Activated naive CD4-positive, alpha-beta T cell (primary cell): ENCODE measurements at places on chromosomes 4 and X.

DNA sequence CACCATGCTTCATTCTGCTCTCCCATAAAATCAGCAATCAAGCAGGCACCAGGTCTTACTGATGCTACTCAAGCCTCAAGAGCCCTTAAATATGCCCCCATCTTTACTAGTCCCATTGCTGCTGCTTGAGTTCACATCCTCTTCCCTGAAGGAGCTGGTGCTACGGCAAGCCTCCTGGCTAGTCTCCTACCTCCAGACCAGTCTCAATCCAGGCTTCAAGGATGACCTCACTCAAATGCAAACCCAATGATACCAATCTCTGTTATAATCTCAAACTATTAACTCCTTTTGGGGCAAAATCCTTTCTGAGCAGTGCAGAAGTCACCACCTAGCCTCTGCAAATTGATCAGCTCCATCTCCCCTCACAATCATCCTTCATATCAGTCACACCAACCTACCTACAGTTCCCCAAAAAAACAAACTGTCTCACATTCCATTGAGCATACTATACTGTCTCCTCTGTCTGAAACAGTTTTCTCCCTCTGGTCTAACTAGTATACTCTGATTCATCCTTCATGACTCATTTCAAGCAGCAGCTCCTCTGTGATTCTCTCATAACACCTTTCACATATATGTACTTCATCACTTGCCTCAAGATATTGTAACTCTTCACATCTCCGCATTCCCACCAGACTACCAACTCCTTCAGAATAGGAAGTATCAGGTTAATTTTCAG, 30.0 kb downstream of the PAPSS1 start:
- DNase-seq = no peak

DNA sequence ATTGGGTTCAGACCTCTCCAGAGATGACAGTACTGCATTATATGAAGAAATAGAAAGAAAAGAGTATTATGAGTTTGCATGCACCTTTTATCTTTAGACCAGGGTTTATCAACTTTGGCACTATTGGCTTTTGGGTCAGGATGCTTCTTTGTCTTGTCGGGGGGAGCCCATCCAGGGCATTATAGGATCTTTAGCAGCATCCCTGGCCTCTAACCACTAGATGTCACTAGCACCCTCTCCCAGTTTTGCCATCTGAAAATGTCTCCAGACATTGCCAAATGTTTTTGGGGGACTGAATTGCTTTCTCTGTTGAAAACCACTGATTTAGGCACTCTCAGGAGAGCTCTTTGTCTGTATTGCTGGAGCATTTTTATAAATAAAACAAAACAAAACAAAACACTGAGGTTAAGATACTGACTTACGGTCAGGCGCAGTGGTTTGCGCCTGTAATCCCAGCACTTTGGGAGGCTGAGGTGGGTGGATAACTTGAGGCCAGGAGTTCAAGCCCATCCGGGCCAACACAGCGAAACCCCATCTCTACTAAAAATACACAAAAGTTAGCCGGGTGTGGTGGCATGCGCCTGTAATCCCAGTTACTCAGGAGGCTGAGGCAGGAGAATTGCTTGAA, 23.6 kb downstream of the CA5B start:
- DNase-seq = no peak

DNA sequence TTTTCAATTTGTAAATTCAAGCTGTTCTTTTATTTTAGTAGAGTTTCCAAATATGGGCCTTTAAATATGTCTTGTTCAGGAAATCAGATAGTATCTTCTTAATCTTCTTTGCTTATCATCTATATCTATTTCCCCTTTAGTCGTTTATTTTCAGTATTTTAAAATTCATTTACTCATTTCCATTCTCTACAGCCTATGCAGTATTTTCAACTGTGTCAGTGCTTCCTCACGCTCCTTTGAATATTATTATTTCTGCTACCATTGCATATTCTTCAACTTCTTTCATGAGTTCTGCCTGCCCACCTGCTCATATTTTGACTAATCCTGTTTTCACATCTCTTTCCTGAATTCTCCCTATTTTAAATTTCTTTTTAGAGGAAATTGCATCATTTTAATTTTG, 185.4 kb downstream of the DKK2 start:
- no peak for DNase-seq

DNA sequence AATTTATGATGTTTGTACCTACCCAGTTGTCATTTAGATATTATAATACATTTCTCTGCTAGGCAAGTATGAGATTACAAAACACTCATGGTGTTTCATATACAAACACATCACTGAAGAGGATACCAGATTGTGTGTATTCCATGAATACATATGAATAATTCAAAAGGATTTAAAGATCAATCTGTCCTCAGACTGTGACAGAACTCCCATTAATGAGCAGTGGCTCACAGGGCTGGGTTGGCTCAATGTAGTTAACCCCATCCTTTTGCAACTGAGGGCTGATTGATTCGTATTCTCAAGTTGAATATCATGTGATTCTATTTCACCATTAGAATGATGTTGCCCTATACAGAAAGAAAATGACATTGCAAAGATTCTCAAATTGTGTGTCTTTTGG, 79.6 kb upstream of the SPANXN2 start:
- DNase-seq = no peak

DNA sequence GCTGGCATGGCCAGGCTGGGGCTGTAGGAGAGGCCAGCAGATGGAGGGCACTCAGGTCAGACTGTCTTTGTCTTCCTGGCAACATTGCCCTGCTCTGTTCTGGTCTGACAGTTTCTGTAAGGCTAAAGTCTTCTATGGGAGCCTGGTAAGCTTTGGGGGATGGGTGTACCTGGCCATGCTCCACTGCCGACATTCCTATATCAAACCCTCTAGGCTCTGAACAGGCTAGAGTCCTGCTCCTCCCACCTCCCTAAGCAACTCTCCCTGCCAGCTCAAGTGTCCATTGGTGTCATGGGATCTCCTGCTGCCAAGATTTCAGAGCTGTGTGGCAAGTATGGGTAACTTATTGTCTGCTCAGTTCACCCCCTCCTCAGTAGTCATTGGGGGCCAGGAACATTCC, 163.5 kb upstream of the UGT8 start:
- DNase-seq = no peak

DNA sequence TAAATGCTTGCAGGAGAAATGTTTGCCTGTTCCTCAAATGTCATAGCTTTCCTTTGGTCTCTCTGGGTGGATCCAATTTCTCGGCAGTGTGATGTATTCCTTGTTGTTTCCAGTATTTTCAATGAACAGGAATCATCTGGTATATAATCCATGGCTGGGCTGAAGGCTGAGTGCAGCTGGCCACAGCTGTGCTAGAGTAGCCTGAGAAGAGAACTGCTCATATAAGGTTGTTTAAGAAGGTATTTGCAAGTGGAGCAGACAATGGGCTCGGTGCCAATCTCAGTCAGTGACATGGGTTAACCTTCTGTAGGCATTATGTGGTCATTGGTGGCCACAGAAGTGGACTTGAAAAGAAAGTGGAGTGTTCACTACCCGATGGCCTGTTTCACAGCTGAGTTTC, 390.3 kb downstream of the SPRY1 start:
- DNase-seq = no peak

DNA sequence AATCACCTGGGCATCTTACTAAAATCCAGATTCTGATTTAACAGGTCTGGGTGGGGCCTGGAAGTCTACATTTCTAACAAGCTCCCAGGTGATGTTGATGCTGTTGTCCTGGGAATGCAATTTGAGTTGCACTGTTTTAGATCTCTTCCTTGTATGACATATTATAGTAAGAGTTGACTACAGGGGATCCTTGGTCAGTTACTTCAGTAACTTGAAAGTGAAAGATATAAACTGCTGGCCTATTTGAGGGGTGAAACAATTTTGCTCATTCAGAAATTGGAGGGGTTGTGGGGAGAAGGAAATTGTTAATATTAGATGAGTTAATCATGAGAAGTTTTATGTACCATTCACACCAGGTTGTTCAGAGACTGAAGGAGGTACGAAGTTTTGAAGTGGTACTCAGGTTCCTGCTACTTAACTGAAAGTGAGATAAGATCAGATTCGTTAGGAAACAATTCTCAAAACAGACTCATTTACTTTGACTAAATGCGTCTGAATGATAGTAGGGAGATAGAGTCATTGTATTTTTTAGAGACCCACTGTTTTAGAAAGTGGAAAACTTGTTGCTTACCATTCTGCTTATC, 12.5 kb downstream of the SH2D1A start:
- DNase-seq = no peak

DNA sequence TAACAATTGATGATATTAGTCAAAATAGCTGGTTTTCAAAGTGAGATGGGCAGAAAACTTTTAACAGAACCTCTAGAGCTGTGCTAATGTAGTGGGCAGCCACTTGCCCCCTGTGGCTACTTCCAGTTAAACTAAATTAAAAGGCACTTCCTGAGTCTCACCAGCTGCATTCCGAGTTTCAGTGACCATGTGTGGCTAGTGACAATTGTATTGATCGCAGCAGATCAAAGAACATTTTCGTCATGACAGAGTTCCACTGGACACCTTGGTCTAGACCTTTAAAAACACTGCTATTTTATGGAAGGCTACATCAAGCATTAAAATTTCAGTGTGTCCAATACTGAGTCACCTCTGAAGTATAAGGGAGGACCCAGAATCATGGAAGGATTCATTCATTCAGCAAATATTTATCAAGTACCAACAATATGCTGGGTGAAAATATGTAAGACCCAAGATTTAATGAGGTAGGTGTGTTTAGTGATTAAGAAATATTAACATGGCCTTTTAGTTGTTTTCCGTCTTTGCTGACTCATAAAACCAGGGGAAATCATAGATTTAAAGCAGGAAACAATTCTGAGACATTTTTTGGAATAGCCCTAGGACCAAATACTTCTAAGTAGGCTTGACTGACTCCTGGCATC, 5.1 kb upstream of the FAT1 start:
- DNase-seq = no peak

DNA sequence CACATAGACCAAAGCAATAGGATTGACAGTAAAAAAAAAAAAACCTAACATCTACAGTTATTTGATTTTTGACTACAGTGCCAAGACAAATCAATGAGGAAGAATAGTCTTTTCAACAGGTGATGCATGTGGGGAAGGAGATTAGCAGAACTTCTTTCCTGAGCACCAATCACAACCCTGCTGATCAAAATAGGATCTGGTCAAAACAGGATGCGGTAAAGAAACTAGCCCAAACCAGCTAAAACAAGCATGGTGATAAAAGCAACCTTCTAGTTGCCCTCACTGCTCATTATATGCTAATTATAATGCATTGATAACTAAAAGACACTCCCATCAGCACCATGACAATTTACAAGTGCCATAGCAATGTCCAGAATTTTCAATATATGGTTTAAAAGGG, 667.5 kb downstream of the GRXCR1 start:
- no peak for DNase-seq

DNA sequence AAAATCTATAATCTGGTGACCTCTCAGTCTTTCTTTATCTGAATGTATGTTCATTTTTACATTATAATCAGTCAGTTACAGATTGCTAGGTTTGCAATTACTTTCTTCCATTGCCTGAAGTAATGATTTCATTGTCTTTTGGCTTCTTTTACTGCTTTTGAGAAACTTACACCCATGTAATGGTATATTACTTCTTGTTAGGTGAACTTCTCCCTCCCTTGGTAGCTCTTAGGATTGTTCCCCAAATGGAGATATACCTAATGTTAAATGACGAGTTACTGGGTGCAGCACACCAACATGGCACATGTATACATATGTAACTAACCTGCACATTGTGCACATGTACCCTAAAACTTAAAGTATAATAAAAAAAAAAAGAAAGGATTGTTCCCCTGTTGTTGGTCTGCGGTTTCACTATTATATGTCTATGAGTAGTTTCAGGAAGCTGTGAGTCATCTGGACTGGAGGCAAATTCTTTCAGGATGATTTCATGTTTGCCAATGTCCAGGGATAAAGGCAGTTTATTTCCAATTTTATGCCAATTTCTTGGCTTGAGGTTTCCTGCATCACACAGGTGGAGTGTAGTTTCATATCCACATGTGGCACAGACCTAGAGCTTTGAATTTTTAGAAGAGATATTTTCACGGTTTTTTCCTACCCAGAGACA, 21.8 kb downstream of the SPANXC start:
- DNase-seq = no peak

DNA sequence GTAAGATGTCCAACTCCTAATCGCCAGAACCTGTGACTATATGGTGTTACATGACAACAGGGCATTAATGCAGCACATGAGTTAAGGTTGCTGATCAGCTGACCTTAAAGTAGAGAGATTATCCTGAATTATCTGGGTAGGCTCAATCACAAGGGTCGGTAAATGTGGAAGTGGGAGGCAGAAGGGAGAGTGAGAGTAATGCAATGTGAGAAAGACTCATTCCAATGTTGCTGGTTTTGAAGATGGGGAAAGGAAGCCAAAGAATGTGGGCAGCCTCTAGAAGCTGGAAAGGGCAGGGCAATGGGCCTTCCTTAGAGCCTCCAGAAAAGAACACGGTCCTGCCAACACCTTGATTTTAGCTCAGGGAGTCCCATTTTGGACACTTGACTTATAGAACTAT, 67.4 kb downstream of the STX18 start:
- no peak for DNase-seq

- no peak for DNase-seq
Measured at GRCh38 chr4:161936625-161937550, 226.9 kb downstream of the FSTL5 start.

- DNase-seq = no peak
Measured at GRCh38 chrX:1221296-1221845, 8.9 kb upstream of the CRLF2 start.

- no peak for DNase-seq
Measured at GRCh38 chr4:82223715-82224114, 150.1 kb downstream of the HNRNPD start.

DNA sequence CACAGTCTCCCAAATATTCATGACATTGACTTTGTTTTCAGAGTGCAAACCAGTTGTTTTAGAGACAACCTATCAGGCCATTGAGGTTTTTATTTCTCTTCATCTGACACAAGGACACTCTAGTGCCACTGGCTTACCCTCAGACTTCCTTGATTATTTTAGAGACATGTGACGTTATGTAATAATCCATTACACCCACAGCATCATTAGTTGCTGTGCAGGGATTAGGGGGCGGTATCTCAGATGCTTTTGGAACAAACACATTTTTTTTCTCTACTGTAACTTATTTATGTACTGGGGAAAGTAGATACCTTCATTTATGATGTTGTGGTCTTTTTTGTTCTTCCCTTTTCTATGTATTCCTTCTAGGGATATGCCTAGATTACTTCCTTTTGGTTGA, 2293.1 kb downstream of the PCDH7 start:
- DNase-seq = no peak

GRCh38 chr4:175542786-175543185, 269.3 kb downstream of the GPM6A start:
- no peak for DNase-seq

DNA sequence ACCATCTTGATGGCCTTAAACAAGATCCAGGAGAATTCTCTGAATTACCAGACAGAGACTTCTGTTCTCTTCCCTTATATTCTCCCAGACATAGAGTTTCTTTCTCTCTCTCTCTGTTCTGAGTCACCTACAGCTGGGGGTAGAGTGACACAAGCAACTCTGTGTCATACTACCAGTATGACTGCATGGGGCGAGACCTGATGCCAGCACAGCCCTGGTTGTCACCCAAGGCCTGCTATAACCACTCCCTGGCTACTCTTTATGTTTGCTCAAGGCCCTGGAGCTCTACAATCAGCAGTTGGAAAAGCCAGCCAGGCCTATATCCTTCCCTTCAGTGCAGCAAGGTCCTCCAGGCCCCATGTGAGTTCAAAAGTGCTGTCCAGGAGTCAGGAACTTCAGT, 114.2 kb upstream of the TENT5D start:
- no peak for DNase-seq
